ENCODE measurements at places on chromosomes 5 and 9.
A peak's percentile ranks its signal among the peaks of the same experiment; 100 is the strongest.

DNA sequence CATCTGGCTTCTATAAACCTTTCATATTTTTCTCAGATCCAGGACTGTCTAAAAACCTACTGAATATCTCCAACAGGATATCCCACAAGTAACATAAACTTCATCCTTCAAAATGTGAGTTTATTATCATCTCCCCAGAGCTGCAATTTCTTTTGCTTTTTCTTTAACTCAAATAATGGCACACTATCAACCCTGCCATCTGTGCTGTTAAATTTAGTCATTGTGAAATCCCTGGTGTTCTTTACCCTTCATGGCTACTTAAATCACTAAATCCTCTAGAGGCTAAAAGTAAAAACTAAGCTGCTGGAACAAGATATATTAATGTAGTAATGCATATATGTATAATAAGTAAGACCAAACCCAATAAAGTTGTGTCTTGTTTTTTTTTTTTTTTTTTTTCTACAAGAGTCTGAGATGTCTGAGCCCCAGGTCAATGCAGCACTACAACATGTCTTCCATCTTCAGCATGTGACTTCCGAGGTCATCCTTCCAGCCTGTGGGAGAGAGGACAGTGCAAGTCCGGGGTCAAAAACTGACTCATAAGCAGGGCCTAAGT lies 362.9 kb downstream of the ADGRV1 start:
- DNase-seq = no peak

DNA sequence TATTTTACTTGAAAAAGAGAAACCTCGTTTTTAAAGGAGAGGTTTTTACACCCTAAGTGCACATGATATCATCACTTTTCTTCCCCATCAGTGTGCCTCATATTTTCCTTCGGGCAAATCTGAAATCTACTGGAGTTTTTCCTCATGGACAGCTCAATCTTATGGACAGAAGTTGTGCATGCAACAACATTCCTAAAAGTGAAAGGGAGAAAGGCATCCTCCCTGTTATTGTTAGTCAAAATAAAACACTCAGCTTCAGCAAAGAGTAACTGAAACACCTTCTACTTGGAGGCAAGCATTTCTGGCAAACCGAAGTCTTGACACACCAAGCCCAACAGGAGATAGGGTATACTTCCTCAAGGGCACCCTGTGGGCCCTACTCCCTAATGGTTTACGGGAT lies 217.9 kb downstream of the BNC2 start:
- DNase-seq = no peak

DNA sequence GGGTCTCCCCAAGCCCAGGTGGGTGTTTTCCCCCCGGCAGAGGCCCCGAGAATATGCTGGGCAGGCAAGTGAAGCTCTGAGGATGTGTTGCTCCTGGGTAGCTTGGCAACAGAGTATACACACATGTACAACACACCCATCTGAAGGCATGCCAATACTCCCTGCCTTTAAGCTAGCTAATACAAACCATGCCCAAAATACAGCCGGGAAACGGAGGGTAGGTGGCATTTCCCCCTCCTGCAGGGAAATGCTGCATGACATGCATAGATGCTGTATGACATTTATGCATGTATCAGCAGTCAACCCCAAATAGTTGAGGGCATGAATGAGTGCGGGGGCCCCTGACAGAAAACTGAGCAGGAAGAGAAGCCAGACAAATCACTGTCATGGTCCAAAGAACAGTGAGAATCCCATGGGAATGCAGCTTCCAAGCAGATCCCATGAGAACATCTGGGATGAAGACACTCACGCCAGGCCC lies 614.1 kb downstream of the EBF1 start:
- no peak for DNase-seq

- no peak for DNase-seq
Measured at GRCh38 chr5:16866273-16866672, 69.8 kb downstream of the MYO10 start.

DNA sequence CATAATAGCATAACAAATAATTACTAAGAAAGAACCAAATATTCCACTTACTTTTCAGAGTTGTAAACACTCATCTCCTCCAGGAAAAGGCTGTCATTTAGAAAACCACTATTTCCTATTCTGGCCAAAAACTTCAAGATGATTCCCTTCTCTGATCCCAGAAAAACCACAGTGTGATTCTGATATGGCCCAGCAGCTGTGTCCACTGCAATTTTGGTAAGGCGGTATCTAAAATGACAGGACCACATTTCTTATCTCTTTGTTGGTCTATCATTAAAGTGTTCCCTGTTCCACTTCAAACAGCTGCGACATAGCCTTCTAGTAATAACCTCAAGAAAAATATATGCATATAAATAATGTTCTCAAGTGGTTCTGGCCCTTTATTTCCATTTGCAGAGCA lies 96.1 kb downstream of the SEMA6A start:
- no peak for DNase-seq

GRCh38 chr5:322942-323879 lies 1.7 kb downstream of the AHRR start:
- no peak for DNase-seq

DNA sequence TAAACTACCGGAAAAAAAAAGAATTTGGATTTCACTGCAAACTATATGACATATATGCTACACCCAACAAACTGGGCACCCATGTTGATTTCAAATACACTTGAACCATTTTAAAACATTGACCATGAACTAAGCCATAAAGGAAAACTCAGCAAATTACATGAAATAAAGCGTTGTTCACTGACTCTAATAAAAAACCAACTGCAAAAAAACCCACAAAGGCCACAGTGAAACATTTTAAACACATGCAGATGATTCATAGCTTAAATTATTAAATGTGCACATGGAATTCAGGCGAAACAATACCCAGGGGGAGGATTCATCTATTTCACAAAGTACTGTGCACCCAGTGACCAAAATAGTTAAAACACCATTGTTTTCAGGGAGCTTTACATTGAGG lies 33.3 kb downstream of the MTRR start:
- no peak for DNase-seq

GRCh38 chr5:141573489-141574121 lies 45.2 kb downstream of the DIAPH1 start:
- DNase-seq = peak; percentile 7

DNA sequence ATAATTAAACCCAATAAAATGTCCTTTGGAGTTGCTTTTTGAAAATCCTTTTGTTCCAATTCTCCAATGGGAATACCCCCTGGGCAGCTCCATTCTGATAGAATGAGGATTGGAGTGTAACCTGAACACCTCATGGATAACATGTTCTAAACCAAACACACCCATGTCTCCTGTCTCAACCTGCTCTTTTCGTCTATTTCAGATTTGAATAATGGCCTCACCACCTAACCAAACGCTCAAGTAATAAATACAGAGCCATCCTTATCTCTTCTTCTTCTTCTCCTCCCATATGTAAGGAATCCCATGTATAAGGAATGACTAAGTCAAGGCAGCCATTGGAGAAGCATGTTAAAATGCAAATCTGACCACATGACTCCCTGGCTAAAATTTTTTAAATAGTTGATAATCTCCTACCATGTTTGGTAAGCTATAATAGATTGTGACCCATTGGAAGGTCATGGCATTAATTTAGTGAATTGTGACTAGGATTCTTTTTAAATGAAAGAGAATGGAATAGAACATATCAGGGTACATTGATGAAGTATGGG lies 26.0 kb downstream of the ELL2 start:
- no peak for DNase-seq

DNA sequence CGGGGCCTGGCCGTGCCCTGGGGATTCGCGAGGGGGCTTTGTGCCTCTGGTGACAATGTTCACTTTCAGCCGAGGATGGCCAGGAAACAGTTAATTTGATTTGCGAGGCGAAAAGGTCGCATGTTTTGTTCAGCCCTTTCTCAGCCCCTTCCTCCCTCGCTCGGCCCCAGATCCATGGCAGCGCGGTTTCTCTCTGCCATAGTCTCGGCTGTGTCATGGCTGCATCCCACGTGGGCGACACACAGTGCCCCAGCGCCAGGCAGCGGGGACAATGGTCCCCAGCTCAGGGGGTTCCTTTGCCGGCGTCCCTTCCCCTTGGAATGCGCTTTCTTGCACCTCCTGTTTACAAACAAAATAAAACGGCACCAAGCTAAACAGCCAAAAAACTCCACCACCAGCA lies 370.3 kb upstream of the IRX2 start:
- no peak for DNase-seq

DNA sequence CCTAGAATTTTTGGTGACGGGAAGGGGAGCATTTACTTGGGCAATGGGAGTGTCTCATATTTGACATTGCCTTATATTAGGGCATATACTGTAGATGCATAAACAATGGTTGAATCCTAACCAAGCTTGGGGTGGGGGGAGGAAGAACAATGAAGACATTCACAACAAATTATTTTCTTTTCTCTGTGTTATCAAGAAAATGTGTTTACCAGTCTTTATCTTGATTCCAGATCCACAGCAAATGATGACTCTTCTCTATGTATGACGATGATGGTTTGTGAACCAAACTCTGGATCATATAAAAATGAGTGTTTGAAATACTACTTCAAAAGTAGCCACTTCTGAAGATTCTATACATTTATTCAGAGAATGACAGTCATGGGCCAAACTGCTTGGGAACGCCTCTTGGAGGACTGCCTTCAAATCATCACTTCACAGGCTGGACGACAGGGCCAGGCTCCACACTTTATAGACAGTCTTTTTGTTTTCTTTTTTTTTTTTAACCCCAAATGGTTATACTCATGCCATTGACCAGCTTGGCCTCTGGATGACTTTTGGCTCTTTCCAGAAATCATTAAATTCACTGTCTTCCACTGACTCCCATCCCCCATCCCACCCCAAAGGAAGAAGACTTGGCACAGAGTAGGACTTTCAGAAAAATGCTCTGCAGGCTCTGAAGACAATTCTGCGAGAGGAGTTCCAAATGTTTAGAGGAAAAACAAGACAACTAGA lies 123.8 kb upstream of the LIFR start:
- no peak for DNase-seq

DNA sequence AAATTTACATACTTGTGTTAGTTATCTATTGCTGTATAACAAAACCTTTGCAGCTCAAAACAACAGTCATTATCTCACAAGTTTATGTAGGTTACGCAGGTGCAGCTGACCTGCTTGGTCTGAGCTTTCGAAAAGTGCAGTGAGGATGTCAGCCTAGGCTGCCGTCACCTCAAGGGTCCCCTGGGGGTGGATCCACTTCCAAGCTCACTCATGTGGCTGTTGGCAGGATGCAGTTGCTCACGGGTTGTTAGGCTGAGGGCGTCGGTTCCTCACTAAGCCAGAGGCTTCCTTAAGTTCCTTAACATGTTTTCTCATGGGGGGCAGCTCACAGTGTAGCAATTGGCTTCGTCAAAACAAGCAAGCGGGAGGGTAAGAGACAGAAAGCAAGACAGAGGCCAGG lies 139.8 kb downstream of the DOCK8 start:
- no peak for DNase-seq

- no peak for DNase-seq
Measured at GRCh38 chr9:1946526-1947283, 68.4 kb upstream of the SMARCA2 start.

GRCh38 chr9:124164811-124165210 lies 92.9 kb upstream of the NEK6 start:
- no peak for DNase-seq

DNA sequence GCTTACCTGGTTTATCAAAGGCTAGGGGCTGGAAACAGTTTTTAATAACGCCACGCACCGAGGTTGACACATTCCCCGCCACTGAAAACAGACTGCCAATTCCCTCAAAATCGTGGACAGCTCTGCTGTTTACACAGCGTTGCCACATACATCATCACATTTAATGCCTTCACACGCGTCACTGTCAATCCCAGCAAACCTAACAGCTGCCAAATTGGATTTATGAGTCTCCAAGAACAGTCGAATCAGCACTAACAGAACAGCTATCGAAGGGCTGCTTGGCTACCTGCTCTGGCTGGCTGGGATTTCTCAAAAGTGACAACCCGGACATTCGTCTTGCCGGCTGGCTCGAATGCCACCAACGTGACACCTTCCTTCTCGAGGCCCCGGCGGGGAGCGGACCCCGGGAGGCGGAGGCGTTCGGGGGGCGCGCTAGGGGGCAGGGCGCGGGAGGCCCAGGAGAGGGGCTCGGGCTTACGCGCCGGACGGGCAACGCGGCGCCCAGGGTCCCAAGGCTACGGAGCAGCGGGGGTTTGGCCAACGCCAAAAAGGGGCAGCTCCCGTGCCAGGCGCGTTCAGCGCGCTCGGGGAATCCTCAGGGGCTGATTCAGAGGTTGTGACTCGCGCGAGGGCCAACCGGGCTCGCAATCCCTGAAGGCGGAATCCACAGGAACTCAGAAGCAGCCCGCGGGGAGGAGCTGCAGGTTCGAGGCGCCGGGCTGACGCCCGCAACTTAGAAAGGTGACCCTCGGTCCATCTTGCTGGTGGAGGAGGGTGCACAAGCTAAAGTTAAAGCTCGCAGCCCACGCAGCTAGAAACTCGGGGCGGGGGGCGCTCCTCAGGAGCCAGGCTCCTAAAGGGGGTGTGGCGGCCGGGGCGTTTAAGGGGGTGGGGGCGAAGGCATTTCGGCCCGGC lies 1.2 kb downstream of the CDC14B start:
- DNase-seq = peak; percentile 58

GRCh38 chr9:90017679-90018078 lies 412.9 kb downstream of the GADD45G start:
- no peak for DNase-seq

GRCh38 chr5:144352330-144352729 lies 181.7 kb downstream of the KCTD16 start:
- DNase-seq = no peak

GRCh38 chr5:122192497-122193496 lies 63.5 kb downstream of the ZNF474 start:
- peak; percentile 44 for DNase-seq

- no peak for DNase-seq
Measured at GRCh38 chr9:82558855-82559630, 503.9 kb downstream of the RASEF start.

DNA sequence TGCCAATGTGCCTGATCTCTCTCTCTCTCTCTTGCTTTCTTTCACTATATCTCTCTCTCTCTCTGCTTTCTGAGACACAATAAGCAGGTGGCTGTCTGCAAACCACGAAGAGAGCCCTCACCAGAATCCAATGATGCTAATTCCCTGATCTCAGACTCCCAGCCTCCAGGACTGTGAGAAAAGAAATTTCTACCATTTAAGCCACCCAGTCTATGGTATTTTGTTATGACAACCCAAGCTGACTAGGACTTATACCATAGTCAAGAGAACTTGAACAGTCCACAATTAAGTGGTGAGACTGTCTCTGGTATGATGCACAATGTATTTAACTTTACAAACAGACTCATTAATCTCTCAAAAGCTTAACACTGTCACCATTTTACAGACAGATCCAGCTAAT lies 67.0 kb downstream of the NFIB start:
- no peak for DNase-seq

- DNase-seq = no peak
Measured at GRCh38 chr5:6492934-6493333, 44.3 kb downstream of the UBE2QL1 start.

DNA sequence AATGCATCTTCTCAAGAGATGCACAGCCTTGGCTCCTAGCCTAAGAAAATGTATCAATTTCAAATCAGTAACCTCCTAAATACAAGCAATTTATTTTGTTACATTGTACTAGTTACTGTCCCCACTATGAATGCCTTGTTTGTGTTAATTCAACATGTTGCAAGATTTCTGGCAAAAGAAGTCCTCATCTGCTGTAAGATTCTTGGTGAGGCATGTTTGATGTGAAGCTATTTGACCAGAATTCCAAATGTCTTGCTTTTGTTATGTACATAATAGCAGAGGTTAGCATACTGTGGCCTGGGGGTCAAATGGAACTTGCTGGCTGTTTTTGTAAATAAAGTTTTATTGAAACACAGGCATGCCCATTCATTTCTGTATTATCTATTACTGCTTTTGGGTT lies 1023.1 kb upstream of the WWC1 start:
- DNase-seq = no peak
